Left ventricle myocardium inferior (tissue), 1 donor: ENCODE measurements at places on chromosomes 1 and 21. TPM values are rescaled to one million over a fixed set of nuclear protein-coding genes. Genes with fewer than 3 reads are reported as not detected.

Gene REN
- not detected for total RNA-seq

GRCh38 chr21:37364722-37365121 is 1.9 kb upstream of the DYRK1A start:
- DNase-seq: no peak

- no peak for DNase-seq
Measured at GRCh38 chr1:150621497-150622302, 7.7 kb downstream of the ENSA start.

DNA sequence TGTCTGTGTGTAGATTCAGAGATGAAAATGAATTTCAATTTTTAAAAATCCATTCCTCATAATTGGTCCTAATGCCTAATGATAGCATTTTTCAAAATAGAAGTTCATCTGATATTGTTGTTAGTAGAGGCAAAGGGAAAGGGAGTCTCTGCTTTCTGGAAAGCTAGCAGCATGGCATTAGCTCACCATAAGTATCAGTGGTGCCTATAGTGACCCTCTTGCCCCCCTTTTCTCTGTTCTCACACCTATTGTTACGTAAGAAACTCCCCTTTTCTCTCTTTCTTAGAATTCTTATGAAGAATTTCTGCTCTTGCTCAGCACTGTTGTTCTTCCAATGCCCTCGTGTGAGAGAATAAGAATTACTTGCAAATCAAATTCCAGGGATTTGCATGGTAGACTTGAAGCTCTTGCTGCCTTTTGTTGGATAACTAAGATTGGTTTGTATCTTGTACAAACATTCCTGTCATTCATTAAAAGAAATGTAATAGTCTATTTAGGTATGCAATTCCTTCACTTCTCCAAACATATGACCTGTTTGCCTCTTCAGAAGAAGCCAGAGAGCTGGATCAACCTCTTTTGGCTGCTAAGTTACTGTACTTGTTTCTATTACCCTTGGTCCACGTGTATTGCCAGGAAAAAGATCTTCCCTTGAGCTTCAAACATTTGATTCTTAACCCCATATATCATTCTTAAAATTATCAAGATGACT is 69.2 kb upstream of the MAGI3 start:
- no peak for DNase-seq

Gene RGS18
- 0.71 TPM for total RNA-seq

- DNase-seq: no peak
Measured at GRCh38 chr1:63981408-63981773, 207.6 kb downstream of the ROR1 start.

DNA sequence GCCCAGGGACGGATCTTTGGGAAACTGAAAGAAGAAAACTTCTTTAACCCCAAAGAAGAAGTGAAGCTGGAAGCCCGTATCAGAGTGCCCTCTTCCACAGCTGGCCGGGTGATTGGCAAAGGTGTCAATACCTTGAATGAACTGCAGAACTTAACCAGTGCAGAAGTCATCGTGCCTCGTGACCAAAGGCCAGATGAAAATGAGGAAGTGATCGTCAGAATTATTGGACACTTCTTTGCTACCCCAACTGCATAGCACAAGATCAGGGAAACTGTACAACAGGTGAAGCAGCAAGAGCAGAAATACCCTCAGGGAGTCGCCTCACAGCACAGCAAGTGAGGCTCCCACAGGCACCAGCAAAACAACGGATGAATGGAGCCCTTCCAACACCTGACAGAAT is 114.0 kb downstream of the NBPF12 start:
- no peak for DNase-seq

DNA sequence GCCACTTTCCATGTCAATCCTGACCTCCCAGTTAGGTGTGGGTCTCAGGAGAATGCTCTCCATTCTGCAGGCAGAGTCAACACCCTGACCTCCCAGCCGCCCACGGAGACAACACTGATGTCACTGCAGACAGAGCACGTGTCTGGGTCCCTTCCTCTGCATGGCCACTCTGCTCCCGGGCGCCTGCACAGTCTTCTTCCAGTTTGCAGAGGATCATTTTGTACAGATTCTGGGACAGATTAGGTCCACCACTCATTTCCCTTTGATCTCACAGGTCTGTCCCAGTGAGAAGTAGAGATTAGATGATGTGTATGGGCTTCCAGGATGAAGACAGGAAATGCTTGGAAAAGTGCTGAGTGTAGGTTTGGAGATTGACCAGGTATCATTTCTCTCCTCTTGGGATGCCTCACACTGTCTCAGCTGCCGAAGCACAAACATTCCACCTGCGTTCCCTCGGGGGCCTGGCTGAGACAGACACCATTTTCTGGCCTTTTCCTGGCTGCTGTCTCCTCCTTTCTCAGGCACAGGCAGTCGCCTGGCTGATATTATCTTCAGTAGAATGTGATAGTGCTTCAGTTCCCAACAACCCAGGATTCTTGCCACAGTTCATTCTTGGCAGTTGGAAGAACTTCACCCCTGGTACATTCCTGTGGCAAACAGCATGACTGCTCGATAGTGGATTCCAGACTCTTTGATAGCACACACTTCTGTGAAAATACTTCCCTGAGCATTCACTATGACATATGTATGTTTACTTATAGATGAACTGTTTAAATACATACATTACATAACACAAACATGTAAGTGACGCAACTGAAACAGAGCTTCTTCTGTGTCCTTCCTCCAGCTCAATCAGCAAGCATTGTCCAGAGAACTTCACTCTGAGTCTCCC is 7.9 kb downstream of the MYBPHL start:
- DNase-seq: peak; percentile 48

Gene ZNF683
- not detected for total RNA-seq

DNA sequence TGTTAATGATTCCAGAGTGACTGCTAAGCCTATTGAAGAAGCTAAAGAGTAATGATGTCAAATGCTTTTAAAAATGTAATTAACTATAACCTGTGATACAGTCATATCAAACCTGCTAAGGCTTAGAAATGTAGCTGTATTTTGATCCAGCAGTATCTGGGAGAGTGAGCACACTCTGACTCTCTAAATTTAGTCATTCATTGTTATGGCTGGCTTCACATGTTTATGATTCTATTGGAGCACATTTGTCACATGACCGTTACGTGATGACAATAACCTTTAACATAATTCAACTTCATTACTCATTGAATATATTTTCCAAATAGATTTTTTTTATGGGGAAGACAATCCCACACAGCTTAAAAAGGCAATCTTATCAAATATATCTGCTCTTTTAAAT is 587.1 kb downstream of the LMO4 start:
- no peak for DNase-seq

- DNase-seq: no peak
Measured at GRCh38 chr1:80217377-80217986, 1211.0 kb upstream of the ADGRL4 start.

GRCh38 chr1:26684763-26685508 is 10.9 kb upstream of the ARID1A start:
- DNase-seq: no peak

Gene NHLH1
- total RNA-seq: not detected

DNA sequence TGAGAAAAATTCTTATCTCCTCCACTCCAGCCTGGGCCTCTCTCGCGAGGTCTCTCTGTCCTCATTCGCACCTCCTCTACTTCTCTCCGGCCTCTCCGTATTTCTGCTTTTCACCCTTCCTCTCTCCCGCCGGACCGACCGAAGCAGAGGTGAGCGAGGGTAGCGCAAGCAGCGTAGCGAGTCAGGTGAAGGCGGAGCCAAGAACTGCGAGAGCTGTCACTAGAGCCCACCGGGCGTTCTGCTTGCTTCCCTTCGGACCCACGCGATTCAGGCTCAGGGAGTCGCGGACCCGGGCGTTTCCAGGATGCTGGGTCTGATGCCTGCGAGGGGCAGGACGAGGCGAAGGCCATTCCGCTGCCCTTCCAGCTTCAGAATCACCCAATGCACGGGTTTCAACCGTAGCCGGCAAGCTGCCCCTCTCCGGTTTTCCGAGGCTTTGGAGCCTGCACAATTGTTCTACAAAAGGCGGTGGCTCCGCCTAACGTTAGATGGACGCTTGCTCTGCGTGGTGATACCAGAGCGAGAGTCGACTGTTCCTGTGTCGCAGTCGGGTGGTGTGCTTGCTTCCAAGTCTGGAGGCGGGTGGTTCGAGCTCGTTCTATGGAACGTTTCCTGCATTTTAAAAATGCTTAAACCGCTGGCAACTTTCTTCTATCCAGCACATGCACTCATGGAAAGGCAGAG is 310.2 kb downstream of the FAM72C start:
- DNase-seq: no peak

Gene CGN
- total RNA-seq: 0.52 TPM

DNA sequence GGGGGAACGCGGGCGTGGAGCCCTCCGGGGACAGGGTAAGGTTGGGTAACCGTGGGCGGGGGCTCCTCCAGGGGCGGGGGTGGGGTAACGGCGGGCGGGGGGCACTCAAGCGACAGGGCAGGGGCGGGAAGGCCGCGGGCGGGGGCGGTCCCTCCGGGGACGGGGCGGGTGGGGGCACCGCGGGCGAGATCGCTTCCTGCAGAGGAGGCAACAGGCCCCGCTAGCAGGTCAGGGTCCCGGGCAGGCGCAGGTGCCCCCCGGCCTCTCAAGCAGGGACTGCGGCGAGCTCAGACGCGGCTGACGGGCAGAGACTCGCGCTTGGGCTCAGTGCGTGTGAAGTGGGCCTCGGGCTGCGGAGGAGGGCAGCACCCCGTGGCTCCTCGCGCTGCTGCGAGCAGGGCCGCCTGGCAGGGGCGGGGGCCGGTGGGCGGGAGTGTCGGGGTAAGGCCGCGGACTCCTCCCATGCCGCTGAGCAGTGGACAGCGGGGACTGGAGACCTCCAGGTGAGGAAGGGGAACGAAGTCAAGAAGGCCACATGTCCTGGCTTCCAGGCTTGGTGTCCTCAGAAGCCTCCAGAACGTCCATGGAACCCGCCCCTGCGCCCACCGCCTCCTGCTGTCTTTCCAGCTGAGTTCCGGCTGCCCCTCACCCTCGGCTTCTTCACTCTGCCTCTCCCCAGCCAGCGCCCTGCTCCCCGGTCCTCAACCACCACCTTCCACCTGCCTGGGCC is 627 bp upstream of the GNB1 start:
- DNase-seq: peak; percentile 79

GRCh38 chr1:228311091-228311490 is 95.5 kb downstream of the TRIM11 start:
- DNase-seq: no peak

GRCh38 chr1:4027008-4027407 is 126.9 kb upstream of the C1orf174 start:
- no peak for DNase-seq
